Heart left ventricle (tissue), 16 donors: ENCODE measurements at places on chromosomes 13 and 19. TPM values are rescaled to one million over a fixed set of nuclear protein-coding genes. Genes with fewer than 3 reads are reported as not detected.

DNA sequence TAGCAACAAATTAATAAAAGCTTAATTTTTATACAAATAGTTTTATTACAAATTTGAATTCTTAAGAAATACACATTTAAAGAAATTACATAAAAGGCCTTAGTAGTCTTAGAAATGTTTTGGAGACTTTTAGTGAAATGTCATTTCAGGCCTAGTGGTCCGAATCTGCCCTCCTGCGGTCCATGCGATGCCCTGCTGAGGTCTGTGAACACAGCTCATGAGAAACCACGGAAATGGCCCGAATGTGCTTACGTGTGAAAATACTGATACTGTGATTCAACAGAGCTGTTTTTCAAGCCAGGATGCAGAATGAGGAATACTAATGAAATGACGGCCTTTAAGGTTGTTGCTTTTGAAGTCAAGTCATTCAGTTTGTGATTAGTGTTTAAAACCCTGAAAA, 157.9 kb downstream of the COL4A1 start:
- H3K36me3 ChIP-seq: peaks cover 87% of the 10 kb centered on the region
- H3K27me3 ChIP-seq: no peaks in the 10 kb centered on the region
- no peak overlapping the region for H3K4me3 ChIP-seq
- no peak for DNase-seq
- H3K4me1 ChIP-seq: no peaks in the 10 kb centered on the region

GRCh38 chr19:5492635-5493409, 37.6 kb downstream of the ZNRF4 start:
- DNase-seq: no peak
- peaks cover 83% of the 10 kb centered on the region for H3K27me3 ChIP-seq
- no peak overlapping the region for H3K27ac ChIP-seq
- H3K4me1 ChIP-seq: no peaks in the 10 kb centered on the region
- H3K36me3 ChIP-seq: no peaks in the 10 kb centered on the region
- no peak overlapping the region for H3K4me3 ChIP-seq

GRCh38 chr19:38433268-38433733, at the start of gene RYR1:
Gene RYR1, plus strand, starts transcription at chr19:38433691. Its CDS starts 139 bp downstream, at chr19:38433830.
- peak within 1 kb of the TSS; percentile 4 for H3K4me3 ChIP-seq
- H3K4me1 ChIP-seq: no peaks in the 10 kb centered on the region
- no peak within 1 kb of the TSS for H3K27ac ChIP-seq
- peak; percentile 59 for DNase-seq
- H3K27me3 ChIP-seq: peaks cover 25% of the 10 kb centered on the region

DNA sequence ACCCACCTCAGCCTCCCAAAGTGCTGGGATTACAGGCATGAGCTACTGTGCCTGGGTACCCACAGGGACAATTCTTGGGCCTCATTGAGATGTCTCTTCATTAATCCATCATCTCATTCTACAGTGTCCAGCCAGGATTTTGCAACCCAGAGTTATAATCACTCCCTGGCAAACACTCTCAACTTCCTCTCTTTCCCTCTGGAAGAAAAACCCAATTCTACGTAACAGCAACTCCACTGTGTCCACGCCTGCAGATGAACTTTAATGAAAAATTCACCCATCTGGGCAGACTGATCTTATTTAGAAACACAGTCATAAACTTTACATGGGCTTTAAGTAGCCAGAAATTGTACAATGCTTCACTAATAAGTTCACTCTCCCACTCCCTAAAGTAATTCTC, 90.1 kb upstream of the ABCC4 start:
- no peak for DNase-seq
- H3K27ac ChIP-seq: no peak overlapping the region
- no peaks in the 10 kb centered on the region for H3K36me3 ChIP-seq
- no peaks in the 10 kb centered on the region for H3K27me3 ChIP-seq

GRCh38 chr19:2266183-2266993, 10.2 kb upstream of the JSRP1 start:
- DNase-seq: peak; percentile 90
- H3K27ac ChIP-seq: peak overlapping the region; percentile 46
- no peaks in the 10 kb centered on the region for H3K27me3 ChIP-seq
- H3K4me3 ChIP-seq: no peak overlapping the region
- no peaks in the 10 kb centered on the region for H3K36me3 ChIP-seq

GRCh38 chr13:46698014-46698413, 98.9 kb downstream of the ESD start:
- H3K4me3 ChIP-seq: no peak overlapping the region
- DNase-seq: peak; percentile 85
- no peak overlapping the region for H3K27ac ChIP-seq
- peaks cover 80% of the 10 kb centered on the region for H3K36me3 ChIP-seq

Gene CFAP97D2
- total RNA-seq: not detected

DNA sequence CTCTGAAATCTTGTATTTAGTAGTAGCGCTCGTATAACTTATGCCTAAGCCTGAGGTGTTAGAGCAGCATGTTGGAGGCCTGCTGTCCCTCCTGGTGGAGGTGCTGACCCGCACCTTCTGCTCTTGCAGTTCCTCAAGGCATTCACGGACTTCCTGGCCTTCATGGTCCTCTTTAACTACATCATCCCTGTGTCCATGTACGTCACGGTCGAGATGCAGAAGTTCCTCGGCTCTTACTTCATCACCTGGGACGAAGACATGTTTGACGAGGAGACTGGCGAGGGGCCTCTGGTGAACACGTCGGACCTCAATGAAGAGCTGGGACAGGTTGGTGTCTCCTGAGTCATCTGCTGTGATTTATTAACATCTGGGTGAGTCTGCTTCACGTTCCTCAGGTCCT, 136.7 kb downstream of the ATP11A start:
- no peaks in the 10 kb centered on the region for H3K4me1 ChIP-seq
- H3K4me3 ChIP-seq: no peak overlapping the region
- H3K27me3 ChIP-seq: no peaks in the 10 kb centered on the region
- peaks cover 95% of the 10 kb centered on the region for H3K36me3 ChIP-seq
- no peak overlapping the region for H3K27ac ChIP-seq
- DNase-seq: no peak

DNA sequence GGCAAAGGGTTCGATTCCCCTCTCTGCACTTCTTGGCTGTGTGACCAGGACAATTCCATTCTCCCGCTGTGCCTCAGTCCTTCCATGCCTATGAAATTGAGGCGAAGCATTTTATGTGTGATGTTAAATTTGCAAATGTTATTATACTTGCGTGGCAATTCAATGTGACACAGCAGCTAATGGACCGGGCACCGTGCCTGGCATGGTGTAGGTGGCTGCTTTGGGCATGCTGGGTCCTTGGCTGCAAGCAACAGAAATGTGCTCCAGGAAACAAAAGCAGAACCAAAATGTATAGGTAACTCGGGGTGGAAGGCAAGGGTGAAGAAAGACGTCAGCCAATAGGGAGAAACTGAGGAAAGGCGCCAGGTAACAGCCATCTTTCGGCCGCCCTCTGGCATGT, 37.1 kb downstream of the TINCR start:
- no peaks in the 10 kb centered on the region for H3K27me3 ChIP-seq
- H3K27ac ChIP-seq: no peak overlapping the region

Gene RGS9BP
- total RNA-seq: 2.6 TPM

DNA sequence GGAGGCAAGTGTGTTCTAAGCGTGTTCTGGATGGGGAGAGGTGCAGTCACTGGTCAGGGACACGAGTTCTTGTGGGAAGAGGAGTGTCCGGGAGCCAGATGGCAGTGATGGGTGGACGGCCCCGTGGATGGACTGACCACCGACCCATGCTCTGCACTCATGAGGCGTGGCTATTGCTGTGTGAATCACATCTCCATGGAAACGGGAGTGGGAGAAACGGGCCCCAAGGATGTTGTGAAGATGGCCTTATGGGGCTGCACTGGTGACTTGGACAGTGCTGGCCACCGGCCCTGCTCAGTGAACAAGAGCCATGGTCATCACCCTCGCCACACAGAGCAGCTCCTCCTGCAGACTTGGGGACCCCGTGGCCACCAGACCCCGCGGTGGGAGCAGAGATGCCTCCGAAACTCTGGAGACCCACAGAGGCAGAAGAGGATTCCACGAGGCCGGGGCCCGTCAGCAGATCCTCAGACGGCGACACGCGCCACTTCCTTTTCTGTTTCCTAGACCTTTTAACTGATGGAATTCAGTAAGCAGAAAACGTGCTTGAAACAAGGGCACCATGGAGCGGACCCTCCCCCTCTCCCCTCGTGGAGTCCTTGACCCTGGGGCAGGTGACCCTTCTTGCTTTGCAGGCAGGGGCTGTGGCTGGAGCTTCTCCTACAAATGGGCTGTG, 47.5 kb downstream of the GAS6 start:
- no peaks in the 10 kb centered on the region for H3K27me3 ChIP-seq
- H3K27ac ChIP-seq: no peak overlapping the region
- H3K4me3 ChIP-seq: no peak overlapping the region
- no peak for DNase-seq

GRCh38 chr19:53824134-53824611, at the start of gene NLRP12:
Gene NLRP12, minus strand, starts transcription at chr19:53824314. Its CDS starts 140 bp downstream, at chr19:53824174.
- no peaks in the 10 kb centered on the region for H3K36me3 ChIP-seq
- DNase-seq: peak; percentile 36
- H3K4me1 ChIP-seq: no peaks in the 10 kb centered on the region
- H3K27ac ChIP-seq: no peak within 1 kb of the TSS
- no peak within 1 kb of the TSS for H3K4me3 ChIP-seq
- H3K27me3 ChIP-seq: peaks cover 4% of the 10 kb centered on the region

- H3K4me1 ChIP-seq: no peaks in the 10 kb centered on the region
- no peak overlapping the region for H3K4me3 ChIP-seq
- no peaks in the 10 kb centered on the region for H3K27me3 ChIP-seq
- no peak overlapping the region for H3K27ac ChIP-seq
These were observed 499.5 kb upstream of the GPC6 start for GRCh38 chr13:92727118-92727517.

Gene SIGLEC14
- 1.3 TPM for total RNA-seq

Gene NCAN
- total RNA-seq: not detected

Gene FAM216B
- total RNA-seq: 0.69 TPM

DNA sequence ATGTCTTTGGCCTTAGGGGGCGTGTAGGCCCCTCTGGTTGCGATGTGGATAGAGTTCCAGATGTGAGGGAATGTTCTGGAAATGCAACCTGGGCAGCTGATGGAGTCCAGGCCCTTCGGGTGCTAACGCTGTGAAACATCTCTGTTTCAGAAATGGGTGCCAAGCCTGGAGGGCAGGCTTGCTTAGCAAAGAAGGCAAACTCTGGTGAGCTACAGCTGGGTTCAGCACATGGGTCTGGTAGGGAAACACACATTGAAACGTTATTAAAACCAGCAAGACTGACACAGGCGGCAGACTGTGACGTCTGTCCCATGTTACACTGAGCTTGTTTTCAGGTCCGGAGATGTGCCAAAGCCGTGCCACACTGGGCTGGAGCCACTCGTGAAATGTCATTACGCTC, 8.6 kb upstream of the CDC16 start:
- no peaks in the 10 kb centered on the region for H3K4me1 ChIP-seq
- H3K27me3 ChIP-seq: no peaks in the 10 kb centered on the region

Gene GJB2
- 0.25 TPM for total RNA-seq

- no peak overlapping the region for H3K27ac ChIP-seq
- DNase-seq: no peak
- no peak overlapping the region for H3K4me3 ChIP-seq
- no peaks in the 10 kb centered on the region for H3K4me1 ChIP-seq
These were observed 42.6 kb upstream of the MBNL2 start for GRCh38 chr13:97179501-97179900.

- H3K36me3 ChIP-seq: no peaks in the 10 kb centered on the region
- no peak for DNase-seq
- no peaks in the 10 kb centered on the region for H3K4me1 ChIP-seq
- no peaks in the 10 kb centered on the region for H3K27me3 ChIP-seq
These were observed 31.6 kb downstream of the MTRF1 start for GRCh38 chr13:41231786-41232185.

Gene ARL11
- 0.95 TPM for total RNA-seq

- no peak overlapping the region for H3K27ac ChIP-seq
- H3K36me3 ChIP-seq: no peaks in the 10 kb centered on the region
- H3K4me1 ChIP-seq: no peaks in the 10 kb centered on the region
These were observed 313.3 kb downstream of the DCLK1 start for GRCh38 chr13:35817642-35818607.

DNA sequence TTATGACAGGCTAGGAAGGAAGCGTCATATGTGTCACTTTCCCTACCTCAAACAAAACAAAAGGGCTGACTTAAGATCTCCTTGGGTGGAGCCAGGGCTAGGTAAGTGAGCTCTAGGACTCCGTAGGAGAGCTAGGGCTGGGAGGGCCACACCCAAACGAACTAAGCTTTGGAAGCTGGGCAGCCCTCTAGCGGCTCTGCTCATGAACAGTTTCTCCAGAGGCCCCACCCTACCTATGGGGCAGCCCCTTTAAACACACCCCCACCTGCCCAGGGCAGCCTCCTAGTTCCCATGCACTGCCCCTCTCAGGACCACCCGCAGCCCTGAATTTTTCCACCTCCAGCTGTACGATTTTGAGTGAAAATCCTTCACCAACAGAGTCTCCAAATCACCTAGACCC, 3.5 kb downstream of the PEG3 start:
- no peak overlapping the region for H3K27ac ChIP-seq
- no peaks in the 10 kb centered on the region for H3K36me3 ChIP-seq
- H3K27me3 ChIP-seq: no peaks in the 10 kb centered on the region
- no peaks in the 10 kb centered on the region for H3K4me1 ChIP-seq

- H3K36me3 ChIP-seq: no peaks in the 10 kb centered on the region
- peak overlapping the region; percentile 51 for H3K4me3 ChIP-seq
- H3K27ac ChIP-seq: no peak overlapping the region
- DNase-seq: peak; percentile 72
- peaks cover 4% of the 10 kb centered on the region for H3K4me1 ChIP-seq
These were observed 5.3 kb downstream of the PRR36 start for GRCh38 chr19:7868671-7869452.

GRCh38 chr13:93726173-93726957, 499.8 kb downstream of the GPC6 start:
- H3K4me1 ChIP-seq: no peaks in the 10 kb centered on the region
- DNase-seq: no peak
- no peak overlapping the region for H3K4me3 ChIP-seq
- no peaks in the 10 kb centered on the region for H3K27me3 ChIP-seq
- no peaks in the 10 kb centered on the region for H3K36me3 ChIP-seq
- H3K27ac ChIP-seq: no peak overlapping the region

Gene CLIP3
- 8.0 TPM for total RNA-seq

DNA sequence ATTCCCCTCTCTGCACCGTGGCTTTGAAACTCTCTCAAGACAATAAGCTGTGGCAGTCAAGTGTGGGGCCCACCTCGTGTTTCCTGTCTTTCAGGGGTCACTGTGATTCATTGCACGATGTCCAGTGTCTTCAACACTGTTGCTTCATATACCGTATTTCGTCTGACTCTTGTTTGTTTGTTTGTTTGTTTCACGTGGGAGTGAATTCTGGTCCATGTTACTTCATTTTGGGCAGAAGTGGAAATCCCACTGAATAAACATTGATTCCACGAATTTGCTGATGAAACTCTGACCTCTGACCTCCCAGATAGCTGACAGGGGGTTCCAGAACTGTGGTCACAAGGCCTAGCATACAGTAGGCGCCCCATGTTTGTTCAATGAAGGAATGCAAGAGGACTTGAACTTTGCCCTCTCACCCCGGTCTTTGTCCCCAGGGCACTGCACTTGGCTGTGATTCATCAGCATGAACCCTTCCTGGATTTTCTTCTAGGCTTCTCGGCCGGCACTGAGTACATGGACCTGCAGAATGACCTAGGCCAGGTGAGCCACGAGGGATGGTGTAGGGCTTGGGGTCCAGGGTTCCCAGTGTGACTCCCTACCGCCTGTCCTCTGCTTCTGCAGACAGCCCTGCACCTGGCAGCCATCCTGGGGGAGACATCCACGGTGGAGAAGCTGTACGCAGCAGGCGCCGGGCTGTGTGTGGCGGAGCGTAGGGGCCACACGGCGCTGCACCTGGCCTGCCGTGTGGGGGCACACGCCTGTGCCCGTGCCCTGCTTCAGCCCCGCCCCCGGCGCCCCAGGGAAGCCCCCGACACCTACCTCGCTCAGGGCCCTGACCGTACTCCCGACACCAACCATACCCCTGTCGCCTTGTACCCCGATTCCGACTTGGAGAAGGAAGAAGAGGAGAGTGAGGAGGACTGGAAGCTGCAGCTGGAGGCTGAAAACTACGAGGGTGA, 5.1 kb downstream of the NFKBIB start:
- no peak overlapping the region for H3K4me3 ChIP-seq
- peaks cover 14% of the 10 kb centered on the region for H3K4me1 ChIP-seq
- H3K36me3 ChIP-seq: peaks cover 42% of the 10 kb centered on the region
- H3K27ac ChIP-seq: no peak overlapping the region
